Adrenal gland (tissue), 19 donors: ENCODE measurements at places on chromosomes 2 and 18. TPM values are rescaled to one million over a fixed set of nuclear protein-coding genes. Genes with fewer than 3 reads are reported as not detected.

GRCh38 chr18:50578651-50579050 is 18.8 kb downstream of the MAPK4 start:
- H3K27ac ChIP-seq = no peak overlapping the region
- no peaks in the 10 kb centered on the region for H3K27me3 ChIP-seq
- no peaks in the 10 kb centered on the region for H3K36me3 ChIP-seq
- DNase-seq = peak; percentile 27
- H3K4me1 ChIP-seq = peaks cover 11% of the 10 kb centered on the region

DNA sequence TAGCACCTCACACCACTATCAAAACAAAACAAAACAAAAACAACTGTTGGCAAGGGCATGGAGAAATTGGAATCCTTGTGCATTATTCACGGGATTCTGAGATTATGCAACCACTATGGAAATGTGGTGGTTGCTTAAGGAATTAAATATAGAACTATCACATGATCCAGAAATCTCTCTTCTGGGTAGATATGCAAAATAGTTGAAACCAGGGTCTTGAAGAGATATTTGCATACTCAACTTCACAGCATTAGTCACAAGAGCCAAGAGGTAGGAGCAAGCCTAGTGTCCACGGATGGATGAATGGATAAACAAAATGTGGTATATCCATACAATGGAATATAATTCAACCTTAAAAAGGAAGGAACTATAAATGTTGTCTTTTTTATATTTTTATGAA is 7.0 kb downstream of the TMEM131 start:
- H3K27me3 ChIP-seq = no peaks in the 10 kb centered on the region
- H3K4me1 ChIP-seq = peaks cover 4% of the 10 kb centered on the region
- H3K4me3 ChIP-seq = no peak overlapping the region

Gene TXNDC2
- 0.43 TPM for total RNA-seq

Gene PECR
- total RNA-seq = 22.2 TPM

Gene TGFBRAP1
- 24.0 TPM for total RNA-seq
